Left colon (tissue), 2 donors: ENCODE measurements at places on chromosomes 4 and X. TPM values are rescaled to one million over a fixed set of nuclear protein-coding genes. Genes with fewer than 3 reads are reported as not detected.

DNA sequence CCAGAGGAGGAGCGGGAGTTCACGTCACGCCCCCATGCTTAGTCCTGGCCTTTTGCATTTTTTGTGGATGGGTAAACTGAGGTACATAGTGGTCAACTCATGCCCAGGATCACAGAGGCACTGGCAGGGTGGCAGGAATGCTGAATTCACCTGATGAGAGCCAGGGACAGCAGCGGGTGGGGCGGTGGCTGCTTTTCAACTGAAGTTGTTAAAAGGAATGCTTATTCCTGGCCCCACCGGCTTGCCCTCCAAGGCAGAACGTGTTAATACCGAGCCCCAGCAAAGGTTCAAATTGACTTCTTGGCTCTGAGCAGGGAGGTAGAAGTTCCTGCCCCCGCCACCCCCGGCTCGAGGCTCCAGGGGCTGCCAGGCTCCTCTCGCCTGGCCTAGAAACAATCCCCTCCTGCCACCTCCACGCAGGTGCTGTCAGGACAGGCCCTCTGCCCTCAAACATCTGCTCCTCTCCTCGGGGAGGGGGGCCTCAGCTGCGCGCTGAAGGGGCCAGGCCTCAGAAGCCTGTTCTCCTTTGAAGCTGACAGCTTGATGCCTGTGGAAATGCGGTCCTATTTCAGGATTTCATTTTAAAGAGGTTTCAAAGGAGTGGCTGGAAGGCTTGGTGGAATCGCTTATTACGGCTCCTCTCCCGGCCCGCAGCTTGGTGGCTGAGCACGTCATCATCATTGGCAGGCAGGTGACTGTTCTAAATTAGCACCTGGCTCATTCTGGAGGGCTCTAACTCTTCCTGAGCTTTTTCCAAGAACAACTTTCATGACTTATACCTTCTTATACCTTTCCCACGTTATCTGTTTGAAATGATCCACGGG, 93.0 kb downstream of the PHKA2 start:
- DNase-seq = no peak

DNA sequence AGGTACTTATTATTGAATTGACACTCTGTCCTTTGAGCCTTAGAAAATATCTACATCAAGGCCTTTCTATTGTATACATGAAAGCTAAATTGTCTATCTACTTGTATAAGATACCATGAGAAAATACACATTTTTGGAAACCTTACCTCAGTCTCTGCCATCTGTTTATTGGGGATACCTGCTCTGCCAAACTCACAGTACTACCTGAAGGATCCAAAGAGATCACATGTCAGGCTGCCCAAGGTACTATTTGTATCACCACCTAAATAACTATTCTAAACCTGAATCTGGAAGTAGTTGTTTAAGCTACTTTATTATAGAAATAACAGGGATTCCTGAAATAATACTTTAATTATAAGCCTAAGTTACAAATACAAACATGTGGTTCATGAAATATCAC, 126.2 kb downstream of the PALLD start:
- DNase-seq = no peak

The SLC6A8 gene
- 270 TPM for total RNA-seq

DNA sequence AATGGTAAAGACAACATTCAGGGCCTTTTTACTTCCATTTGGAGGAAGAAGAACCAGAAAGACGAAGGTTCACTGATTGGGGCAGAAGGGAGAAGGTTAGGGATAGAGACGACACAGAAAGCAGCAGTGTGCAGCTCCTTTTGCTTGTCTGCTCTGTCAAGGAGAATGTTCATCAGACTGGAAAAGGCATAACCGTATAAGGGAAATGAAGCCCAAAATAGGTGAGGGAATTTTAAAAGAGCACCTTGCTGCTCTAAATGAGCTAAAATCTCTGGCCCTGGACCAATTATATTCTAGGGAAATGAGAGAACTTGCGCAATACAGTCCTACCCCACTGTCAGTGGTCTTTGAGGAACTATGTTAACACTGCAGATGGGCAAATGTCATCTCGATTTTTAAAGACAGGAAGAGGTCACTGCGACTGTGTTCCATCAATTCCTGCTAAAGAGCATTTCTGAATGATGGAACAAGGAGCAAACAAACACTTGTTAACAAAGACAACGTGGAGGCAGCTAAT, 909.8 kb upstream of the FTHL17 start:
- DNase-seq = no peak
